Left ventricle myocardium inferior (tissue), 1 donor: ENCODE measurements at places on chromosomes 11 and 22.

GRCh38 chr22:50190941-50191741 is 5.4 kb downstream of the TRABD start:
- no peak for DNase-seq

DNA sequence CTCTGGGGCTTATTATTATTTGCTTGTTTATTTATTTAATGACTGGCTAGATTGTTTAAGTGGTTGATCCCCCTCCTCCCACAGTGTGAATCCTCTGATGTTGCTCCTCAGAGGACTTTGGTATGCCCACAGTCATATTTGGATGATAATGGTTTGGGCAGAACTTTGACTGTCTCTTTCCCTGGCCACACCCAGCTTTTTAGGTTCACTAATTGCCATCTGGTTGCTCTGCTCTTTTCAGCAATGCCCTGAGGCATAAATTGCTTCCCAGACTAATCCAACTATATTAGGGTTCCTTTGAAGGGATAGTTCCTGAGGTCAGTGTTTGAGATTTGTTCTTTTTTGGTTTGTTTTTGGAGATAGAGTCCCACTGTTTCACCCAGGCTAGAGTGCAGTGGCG is 99.3 kb upstream of the RRM1 start:
- no peak for DNase-seq

DNA sequence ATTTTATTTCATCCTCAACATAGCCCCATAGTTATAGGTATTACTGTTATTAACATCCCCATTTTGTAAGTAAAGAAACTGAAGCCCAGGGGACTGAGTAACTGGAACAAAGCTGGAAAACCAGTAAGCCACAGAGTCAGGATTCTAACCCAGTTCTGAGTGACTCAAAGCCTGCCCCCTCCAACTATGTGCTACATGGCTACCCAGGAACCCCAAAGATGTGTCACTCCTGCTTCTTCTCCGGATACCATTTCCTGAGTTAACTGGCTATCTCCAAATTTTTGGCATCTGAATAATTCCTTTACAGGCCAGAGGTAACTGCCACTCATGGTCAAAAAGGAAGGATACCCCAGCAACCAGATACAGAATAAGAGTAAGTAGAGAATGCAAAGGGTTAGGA is 43.6 kb downstream of the TENM4 start:
- DNase-seq = no peak

GRCh38 chr11:17640493-17641164 is 78.7 kb upstream of the MYOD1 start:
- DNase-seq = no peak

- no peak for DNase-seq
Observed at GRCh38 chr11:114272311-114272710, 23.9 kb upstream of the NNMT start.

GRCh38 chr11:128021349-128022006 is 565.9 kb downstream of the ETS1 start:
- no peak for DNase-seq

- DNase-seq = no peak
Observed at GRCh38 chr11:24348908-24349307, 147.9 kb upstream of the LUZP2 start.

DNA sequence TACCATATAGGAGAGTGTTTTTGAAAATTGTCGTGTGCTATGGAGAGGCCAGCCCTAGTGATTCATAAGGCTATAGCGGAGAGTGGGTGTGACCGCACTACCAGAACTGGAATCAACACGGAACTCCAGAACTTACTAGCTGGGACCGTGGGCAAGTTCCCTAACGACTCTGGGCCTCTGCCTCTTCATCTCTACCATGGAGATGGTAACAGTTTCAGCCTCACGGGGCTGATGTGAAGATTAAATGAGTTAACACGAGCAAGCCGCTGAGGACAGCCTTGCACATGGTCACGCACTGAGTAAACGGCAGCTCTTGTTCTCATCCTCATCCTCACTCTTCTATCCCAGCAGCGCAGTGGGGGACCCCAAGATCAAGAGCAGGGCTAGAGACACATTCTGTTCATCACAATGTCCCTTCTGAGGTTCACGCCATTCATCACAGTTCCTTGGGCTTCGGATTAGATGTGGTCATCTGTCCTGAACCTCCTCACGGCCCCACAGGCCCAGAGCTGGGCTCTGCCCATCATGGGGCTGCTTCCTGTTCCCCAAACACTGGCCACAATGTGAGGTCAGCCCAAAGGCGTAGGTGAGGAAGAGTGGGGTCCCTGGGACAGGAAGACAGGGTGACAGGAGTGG is 47.2 kb upstream of the CD5 start:
- DNase-seq = no peak

DNA sequence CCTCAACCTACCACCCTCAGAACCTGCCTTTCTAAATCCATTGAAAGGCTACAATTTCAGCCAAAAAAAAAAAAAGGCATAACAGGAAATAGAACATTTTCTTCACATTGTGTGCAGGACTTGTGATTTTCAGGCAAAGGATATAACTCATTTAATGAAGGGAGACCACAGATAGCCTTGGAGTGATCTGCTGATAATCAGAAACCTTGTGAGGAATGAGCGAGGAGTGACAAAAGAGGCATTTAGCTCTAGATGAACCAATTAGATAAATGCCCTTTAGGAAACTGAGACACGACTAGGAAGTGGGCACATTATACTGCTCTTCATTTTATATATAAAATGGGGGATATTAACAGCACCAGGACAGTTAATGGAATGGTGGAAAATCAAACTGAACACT is 216.5 kb upstream of the GRIA4 start:
- DNase-seq = no peak

- DNase-seq = no peak
Observed at GRCh38 chr22:45718391-45718790, 46.8 kb downstream of the ATXN10 start.

DNA sequence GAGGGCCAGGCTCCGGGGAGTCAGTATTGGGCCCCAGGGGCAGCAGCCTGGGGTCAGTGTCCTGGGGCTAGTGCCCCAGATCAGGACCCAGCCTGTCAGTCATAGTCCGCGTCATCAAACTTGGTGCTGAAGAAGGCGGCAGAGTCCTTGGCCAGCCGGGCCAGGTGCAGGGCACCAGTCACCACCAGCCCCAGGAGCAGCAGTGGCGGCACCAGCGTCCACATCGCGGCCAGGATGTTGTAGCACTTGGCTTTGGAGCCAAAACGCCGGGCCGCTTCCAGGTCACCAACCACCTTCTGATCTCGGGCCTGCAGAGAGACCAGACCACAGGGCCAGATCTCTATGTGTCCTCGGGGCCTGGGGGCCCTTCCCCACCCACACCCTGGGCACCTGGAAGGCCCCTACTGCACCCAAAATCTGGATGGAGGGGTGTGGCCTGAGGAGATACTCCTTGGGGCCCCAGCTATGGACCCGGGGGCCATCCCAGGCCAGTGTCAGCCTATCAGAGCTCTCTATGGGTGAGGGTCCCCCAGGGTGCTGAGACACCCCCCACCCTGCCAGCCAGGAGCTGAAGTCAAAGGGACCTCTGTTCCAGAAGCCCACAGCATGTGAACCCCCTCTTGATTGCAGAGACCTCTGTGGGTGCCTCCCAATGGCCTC is 790 bp downstream of the IFITM5 start:
- peak; percentile 17 for DNase-seq

- DNase-seq = no peak
Observed at GRCh38 chr11:34250211-34250610, 107.6 kb downstream of the ABTB2 start.

DNA sequence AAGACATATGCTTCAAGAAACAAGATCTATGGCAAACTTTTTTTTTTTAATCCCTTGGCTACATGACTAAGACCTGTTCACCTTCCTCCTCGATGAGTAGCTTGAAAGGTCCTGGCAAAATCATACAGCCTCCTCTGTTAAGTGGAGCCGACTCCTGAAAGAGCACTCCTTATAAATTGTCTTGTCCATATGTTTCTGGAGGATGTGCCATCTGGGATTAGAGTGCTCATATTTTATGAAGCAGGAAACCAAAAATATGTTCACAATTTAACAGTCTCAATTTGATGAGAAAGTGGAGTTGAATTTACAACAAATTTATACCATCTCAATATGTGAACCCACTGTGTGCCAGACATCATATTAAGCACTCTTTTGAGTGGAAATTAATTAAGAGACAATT is 912.1 kb upstream of the FAT3 start:
- DNase-seq = no peak

DNA sequence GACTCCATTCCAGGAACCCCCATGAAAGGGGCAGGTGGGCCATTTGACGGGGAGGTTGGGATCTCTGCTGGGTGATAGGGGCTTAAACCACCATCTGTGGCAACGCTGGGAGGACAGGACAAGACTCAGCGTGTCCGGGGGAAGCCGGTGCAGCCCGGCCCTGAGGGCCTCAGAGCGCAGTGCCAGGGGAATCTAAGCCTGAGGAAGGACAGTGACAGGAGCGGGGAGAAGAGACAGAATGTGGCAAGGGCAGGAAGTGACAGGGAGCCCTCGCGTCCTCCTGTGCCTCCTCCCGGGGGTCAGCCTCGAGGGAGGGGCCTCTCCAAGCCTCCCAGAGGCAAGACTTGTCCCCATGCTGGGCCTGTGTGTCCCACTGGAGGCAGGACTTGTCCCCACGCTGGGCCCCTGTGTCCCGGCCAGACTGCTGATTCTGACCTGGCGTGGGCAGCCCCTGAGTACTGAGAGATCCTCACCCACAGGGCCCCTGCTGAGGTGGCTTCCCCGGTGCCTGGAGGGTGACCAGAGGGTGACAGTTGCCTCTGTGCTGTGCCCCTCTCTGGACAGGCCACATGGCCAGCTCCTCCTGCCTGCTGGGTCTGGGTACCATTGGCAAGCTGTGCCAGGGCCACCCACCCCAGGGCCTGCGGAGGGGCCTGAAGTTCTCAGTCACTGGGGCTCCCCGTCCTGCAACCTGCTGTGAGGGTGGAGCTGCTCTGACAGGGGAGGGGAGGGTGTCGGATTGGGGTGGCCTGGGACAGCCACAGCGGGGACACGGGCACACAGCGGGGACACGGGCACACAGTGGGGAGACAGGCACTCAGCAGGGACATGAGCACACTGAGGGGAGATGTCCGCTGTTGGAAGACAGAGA is 676.2 kb downstream of the BRD1 start:
- DNase-seq = no peak

DNA sequence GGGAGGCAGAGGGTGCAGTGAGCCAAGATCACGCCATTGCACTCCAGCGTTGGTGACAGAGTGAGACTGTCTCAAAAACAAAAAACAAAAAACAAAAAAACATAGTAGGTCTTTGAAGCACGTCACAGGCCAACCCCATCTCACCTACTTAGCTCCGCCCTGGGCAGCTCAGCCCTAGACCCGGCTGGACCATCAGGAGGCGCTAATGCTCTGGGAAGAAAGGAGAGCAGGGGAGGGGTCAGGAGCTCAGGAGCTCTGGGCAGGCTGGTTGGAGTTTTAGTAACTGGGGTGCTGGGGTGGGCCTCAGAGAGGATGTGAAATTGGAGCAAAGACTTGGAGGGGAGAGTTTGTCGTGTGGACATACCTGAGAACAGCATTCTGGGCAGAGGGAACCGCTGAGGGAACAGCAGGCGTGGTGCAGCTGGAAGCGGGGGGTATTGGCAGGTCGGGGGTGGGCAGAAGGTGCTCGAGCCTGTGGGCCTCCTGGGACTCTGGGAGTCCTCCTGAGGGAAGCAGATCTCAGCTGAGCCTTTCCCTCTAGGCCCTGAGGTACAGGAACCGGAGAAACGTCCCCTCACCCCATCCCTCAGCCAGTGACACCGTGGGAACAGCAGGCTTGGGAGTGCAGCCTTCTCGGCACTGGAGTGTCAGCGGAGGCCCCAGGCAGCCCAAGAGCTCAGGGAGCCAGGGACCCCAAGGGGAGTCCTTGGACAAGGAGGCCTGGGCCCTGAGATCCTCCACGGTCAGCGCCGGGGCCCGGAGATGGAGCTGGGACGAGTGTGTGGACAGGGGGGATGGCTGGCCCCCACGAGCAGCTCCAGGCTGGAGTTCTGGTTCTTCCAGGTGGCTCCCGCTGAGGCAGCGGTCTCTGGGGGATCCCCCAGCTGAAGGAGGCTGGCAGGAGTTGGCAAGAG is 2.2 kb upstream of the RPS6KA4 start:
- DNase-seq = no peak

GRCh38 chr11:13229136-13229535 is 48.5 kb upstream of the BMAL1 start:
- no peak for DNase-seq

DNA sequence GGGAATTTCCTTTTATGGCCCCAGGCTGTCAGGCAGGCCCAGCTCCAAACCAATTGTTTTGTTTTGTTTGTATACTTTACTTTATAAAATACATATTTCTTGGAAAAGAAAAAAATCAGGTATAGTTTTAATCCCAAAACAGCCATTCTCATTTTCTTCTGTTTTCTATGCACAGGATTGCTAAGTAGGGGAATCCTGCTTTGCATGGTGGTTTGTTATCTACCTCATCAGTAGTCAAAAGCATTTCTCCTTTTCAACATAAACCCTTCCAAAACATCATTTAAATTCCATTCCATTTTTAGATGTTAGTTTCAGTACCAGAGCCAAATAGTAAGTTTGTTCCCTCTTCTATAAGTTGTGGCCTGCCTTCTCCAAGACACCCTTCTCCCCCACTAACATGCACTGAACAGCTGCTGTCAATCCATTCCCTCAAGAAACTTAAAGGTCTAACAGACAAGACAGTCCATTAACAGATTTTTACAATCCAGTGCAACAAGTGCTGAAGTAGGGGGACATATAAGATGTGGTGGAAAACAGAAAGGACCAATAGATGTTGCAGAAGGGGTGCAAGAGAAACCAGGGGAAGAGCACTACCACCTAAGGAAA is 3.7 kb downstream of the ILK start:
- DNase-seq = no peak

GRCh38 chr11:45683271-45684058 is 18.0 kb upstream of the CHST1 start:
- no peak for DNase-seq
